Smooth muscle cell of the pulmonary artery (primary cell): ENCODE measurements at places on chromosomes 5 and 9. TPM values are rescaled to one million over a fixed set of nuclear protein-coding genes. Genes with fewer than 3 reads are reported as not detected.

Gene QRFP
- not detected in 2 replicates for total RNA-seq

Gene TXNDC8
- not detected in 2 replicates for total RNA-seq

Gene OGN
- 12.8 and 24.7 TPM in 2 replicates for total RNA-seq

Gene NDUFB6
- 27.4 and 31.9 TPM in 2 replicates for total RNA-seq

Gene NRARP
- total RNA-seq, result 0.13 and 0.20 TPM in 2 replicates

Gene PTPA
- total RNA-seq, result 137 and 202 TPM in 2 replicates

Gene FOXD4L5
- 0.03 and 0.07 TPM in 2 replicates for total RNA-seq

Gene BSPRY
- 0.07 TPM in 1 of 2 replicates, not detected in the other for total RNA-seq

Gene PLPPR1
- not detected in 2 replicates for total RNA-seq

Gene ROR2
- total RNA-seq, result 2.0 TPM in 1 of 2 replicates, not detected in the other

Gene SPINK7
- not detected in 2 replicates for total RNA-seq

Gene SLC36A3
- not detected in 2 replicates for total RNA-seq

Gene GMCL2
- total RNA-seq, result not detected in 2 replicates

Gene CNTNAP3B
- 13.3 and 34.4 TPM in 2 replicates for total RNA-seq

Gene AMBP
- not detected in 2 replicates for total RNA-seq

Gene PCDHGB4
- 26.1 and 54.1 TPM in 2 replicates for total RNA-seq

Gene EGFLAM
- total RNA-seq, result 2.9 and 13.8 TPM in 2 replicates

Gene SLCO6A1
- not detected in 2 replicates for total RNA-seq

Gene GCNT4
- total RNA-seq, result 1.8 and 5.0 TPM in 2 replicates

Gene DUSP1
- 49.1 and 97.2 TPM in 2 replicates for total RNA-seq

Gene SHISAL2B
- total RNA-seq, result not detected in 2 replicates

Gene HTR4
- total RNA-seq, result 0.07 and 3.3 TPM in 2 replicates

Gene C9orf50
- 0.26 and 0.33 TPM in 2 replicates for total RNA-seq

Gene ANKRD34B
- total RNA-seq, result not detected in 2 replicates

Gene MRPL50
- total RNA-seq, result 8.3 and 9.4 TPM in 2 replicates

Gene EFNA5
- 1.1 and 4.8 TPM in 2 replicates for total RNA-seq

Gene SOHLH1
- not detected in 2 replicates for total RNA-seq

Gene KCNN2
- 0.17 TPM in 1 of 2 replicates, not detected in the other for total RNA-seq

Gene TRAF1
- total RNA-seq, result 9.3 and 13.3 TPM in 2 replicates

Gene CYLC2
- total RNA-seq, result not detected in 2 replicates

Gene RGP1
- 23.0 and 25.0 TPM in 2 replicates for total RNA-seq

Gene AKNA
- 11.3 and 13.1 TPM in 2 replicates for total RNA-seq

Gene CDC25C
- total RNA-seq, result 0.69 and 1.8 TPM in 2 replicates

Gene MEGF10
- under 0.01 and 3.0 TPM in 2 replicates for total RNA-seq

Gene MLANA
- total RNA-seq, result not detected in 2 replicates

Gene ANXA6
- total RNA-seq, result 390 and 433 TPM in 2 replicates

Gene PHF24
- total RNA-seq, result 0.07 and 0.10 TPM in 2 replicates

Gene PCA3
- 0.07 and 0.13 TPM in 2 replicates for total RNA-seq

Gene SOWAHA
- total RNA-seq, result under 0.01 TPM in 1 of 2 replicates, not detected in the other

Gene SNX24
- 14.5 and 16.2 TPM in 2 replicates for total RNA-seq

Gene SLC6A3
- total RNA-seq, result not detected in 2 replicates

Gene ABHD17B
- total RNA-seq, result 19.1 and 23.2 TPM in 2 replicates

Gene POMT1
- total RNA-seq, result 36.2 and 40.2 TPM in 2 replicates

Gene CDH9
- not detected in 2 replicates for total RNA-seq

Gene ANKRD18A
- not detected in 2 replicates for total RNA-seq

Gene ORM2
- not detected in 2 replicates for total RNA-seq

Gene FOXD4L3
- total RNA-seq, result 0.07 and 0.10 TPM in 2 replicates

Gene SLC6A7
- total RNA-seq, result 0.20 TPM in 1 of 2 replicates, not detected in the other

Gene SNCAIP
- 0.13 and 1.2 TPM in 2 replicates for total RNA-seq

Gene TAF11L10
- not detected in 2 replicates for total RNA-seq

Gene GRIA1
- total RNA-seq, result 0.23 and 2.4 TPM in 2 replicates

Gene CTXN3
- total RNA-seq, result not detected in 2 replicates
